ENCODE measurements at places on chromosomes 2 and 18. TPM values are rescaled to one million over a fixed set of nuclear protein-coding genes. Genes with fewer than 3 reads are reported as not detected.

Gene STRN
- total RNA-seq, result 24.8 TPM

Gene PAX3
- total RNA-seq, result not detected

Gene DTNA
- total RNA-seq, result 6.8 TPM

Gene HAAO
- not detected for total RNA-seq

Gene TANK
- 84.2 TPM for total RNA-seq

Gene MC4R
- not detected for total RNA-seq
